ENCODE measurements at places on chromosomes 12 and 14. TPM values are rescaled to one million over a fixed set of nuclear protein-coding genes. Genes with fewer than 3 reads are reported as not detected.

- DNase-seq, result no peak
Measured at GRCh38 chr12:104553421-104553820, 96.7 kb downstream of the CHST11 start.

- no peak for DNase-seq
Measured at GRCh38 chr14:83960832-83961512, 1569.0 kb upstream of the FLRT2 start.

GRCh38 chr12:105030820-105031807 lies 45.0 kb downstream of the NOPCHAP1 start:
- DNase-seq, result no peak

Gene KRT77
- not detected for total RNA-seq

Gene KRT7
- total RNA-seq, result not detected
